ENCODE measurements at places on chromosomes 6 and 20.

DNA sequence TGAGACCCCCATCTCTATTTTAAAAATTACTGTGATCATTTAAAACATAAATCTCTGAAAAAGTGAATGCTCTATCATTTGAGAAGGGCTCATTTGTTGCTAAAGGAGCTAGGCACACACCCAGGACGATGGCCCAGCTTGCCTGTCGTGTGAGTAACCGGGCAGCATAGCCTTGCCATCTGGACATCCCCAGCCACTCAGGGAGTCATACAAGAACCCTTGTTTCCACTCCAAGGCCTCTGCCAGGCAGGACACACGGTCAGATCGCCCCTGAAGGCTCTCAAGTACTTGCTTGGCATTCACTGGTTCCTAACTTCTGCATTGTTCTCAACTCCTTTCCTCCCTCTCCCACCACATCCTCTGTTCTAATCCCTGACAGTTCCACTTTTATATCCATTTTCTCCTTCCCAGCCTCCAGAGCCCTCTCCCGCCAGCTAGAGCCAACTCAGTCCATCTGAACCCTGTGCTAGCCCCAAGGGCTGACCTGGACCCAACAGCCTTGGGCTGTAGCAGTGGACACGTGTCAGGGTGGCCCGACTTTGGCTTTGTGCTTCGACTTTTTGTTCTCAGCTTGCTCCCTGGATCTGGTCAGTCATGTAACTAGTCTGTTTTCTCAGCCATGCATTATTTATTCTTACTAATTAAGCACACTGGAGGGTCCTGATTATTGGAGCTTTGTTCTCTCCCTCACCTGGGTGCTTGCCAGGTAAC is 15.7 kb upstream of the EZR start:
- no peak for DNase-seq

GRCh38 chr20:17457588-17458190 is 73.5 kb downstream of the BFSP1 start:
- DNase-seq: no peak

DNA sequence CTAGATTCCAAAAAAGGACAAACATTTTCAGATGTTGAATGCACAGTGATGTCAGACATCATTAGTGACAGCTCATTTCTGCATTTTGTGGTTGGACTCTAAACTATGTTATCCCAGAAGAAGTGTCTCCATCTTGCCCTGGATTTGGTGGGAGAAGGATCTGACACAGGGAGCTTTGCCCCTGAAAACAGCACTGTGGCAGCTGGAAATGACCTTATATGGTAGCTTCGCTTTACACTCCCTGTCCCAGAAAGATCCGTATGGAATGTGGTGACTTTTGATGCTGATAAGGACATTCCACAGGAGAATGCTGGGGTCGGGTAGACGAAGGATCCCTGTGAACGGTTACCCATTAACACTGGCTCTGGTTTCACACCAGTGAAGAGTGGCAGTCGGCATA is 87.2 kb upstream of the EDN1 start:
- no peak for DNase-seq

GRCh38 chr20:44756011-44756688 is 10.5 kb downstream of the KCNK15 start:
- DNase-seq: no peak

DNA sequence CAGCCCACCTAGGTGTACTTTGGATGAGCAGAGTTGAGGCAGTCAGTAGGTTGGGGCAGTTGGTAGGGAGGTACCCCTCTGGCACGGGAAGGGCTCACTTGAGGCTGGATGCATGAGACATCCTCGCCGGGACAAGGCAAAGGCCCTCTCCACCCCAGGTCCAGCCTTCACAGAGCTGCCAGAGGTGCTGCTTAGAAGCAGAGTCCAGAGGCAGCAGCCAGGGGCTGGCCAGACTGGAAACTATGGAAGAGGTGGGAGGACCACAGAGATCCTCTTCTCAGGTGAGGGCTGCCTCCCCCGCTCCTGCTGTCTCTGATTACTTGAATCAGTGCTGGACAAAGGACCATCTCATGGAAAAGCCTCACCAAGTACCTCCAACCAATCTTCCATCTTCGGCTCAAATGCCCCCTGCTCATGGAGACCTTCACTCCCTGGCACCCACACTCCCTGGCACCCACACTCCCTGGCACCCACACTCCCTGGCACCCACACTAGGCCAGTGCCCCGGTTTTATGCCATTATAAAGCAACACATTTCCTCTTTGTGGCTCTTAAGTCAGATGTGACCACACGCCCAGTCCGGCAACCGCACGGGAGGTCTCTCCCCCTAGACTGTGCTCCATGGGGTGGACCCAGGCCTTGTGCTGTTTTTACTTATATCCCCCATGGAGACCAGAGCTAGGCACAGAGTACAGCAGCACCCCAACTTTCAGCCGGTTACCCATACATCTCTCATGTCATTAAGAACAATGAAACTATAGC is 100.1 kb downstream of the YTHDF1 start:
- DNase-seq: no peak

DNA sequence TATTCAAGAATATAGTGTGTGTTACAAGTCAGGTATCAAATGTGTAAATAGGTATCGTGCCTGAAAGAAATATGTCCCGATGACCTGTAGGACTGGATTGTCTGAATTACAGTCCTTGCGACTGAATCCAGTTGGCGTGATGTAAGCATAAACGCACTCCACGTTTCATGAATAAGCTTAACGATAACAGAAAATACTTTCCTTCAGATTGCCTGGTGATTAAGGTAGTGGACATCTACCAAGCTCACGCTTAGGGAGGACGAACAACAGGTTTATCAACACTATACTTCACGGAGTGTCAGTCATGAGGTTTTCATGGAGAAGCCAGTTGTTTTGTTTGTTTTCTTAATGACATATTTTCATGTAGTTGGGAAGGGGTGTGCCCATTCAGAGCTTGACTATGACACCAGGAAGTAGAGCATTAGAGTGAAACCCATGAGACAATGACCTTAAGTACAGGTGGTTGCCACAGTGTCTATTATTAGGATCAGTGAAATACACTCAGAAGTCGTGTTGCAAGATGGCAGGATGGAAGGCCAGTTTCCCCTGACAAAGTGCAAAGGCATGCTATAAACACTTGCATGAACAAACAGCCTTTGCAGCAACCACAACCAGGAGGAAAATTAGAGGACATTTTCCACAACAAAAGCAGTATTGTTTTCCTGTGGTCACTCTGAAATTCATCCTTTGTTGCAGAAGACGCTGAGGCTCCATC is 305.8 kb upstream of the PRDM1 start:
- DNase-seq: no peak

DNA sequence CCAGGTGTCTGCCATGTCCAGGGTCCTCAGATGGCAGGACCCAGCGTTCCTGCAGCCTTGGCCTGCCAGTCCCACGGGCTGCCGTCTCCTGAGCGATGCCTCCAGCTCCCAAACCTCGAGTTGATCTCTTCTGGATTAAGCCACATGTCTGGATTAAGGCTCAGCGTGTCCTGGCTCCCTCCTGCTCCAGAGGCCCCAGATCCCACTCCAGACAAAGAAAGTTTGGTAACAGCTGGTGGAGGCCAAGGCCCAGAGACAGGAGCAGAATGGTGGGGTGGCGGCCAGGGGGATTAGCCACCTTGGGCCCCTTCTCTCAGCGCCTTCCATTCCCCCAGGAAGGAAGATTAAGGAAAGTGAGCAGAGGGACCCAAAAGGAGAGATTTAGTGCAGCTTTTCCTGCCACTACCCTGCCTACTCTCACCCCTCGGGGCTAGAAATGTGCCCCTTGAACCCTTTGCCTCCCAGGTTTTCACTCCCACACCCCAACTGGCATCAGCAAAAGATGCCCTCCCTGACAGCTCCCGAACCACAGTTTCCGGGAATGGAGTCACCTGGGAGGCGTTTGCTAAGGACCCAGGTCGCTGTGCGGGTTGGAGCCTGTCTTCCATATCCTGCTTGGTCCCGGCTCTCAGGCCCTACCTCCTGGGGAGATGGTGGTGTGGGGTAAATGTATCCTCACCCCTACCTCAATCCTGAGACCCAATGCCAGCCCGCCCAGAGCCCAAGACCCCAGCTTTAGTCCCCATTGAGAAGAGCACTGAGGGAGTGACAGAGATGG is 6.9 kb downstream of the SPDEF start:
- no peak for DNase-seq

GRCh38 chr20:43751167-43752050 is 24.6 kb upstream of the GTSF1L start:
- no peak for DNase-seq

- DNase-seq: no peak
Observed at GRCh38 chr6:131062241-131063027, 611 bp downstream of the EPB41L2 start.

GRCh38 chr6:16844183-16844582 is 82.9 kb upstream of the ATXN1 start:
- DNase-seq: no peak

GRCh38 chr6:13013681-13014503 is 297.3 kb downstream of the PHACTR1 start:
- DNase-seq: no peak

- DNase-seq: no peak
Observed at GRCh38 chr6:109579361-109579760, 96.3 kb upstream of the ZBTB24 start.

DNA sequence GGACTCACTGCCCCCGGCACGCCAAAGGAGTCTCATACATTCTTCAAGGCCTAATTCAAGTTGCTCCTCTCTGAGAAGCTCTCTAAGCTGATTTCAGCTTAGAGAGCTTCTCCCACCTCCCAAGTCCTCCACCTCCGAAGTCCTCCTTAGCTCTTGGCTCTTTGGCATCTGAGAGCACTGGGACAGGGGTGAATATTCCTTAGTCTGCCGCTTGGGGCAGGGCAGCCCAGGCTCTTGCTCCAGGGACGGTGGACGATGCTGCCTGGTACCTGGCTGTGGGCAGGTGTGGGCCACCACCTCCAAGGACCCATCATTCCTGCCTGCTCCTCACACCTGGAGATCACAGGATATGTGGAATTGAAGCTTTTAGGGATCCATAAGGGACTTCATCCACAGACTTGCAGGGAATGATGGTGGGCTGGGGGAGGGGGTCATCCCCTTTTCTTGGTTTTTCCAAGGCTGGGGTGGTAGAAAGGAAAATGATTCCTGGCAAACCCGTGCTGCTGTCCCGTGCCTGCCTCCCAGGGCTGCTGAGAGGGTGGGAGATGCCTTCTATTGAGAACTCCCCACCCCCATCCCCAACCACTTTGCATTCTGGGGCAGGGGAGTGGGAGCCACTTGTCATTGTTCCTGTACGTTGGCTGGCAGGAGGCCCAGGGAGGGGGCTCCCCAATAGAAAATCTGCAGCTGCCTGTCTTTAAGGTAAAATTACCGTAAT is 57.4 kb downstream of the ARHGAP40 start:
- peak; percentile 10 for DNase-seq

GRCh38 chr6:42378125-42378524 is 73.6 kb downstream of the TRERF1 start:
- no peak for DNase-seq

- DNase-seq: no peak
Observed at GRCh38 chr6:23696992-23697391, 429.0 kb upstream of the NRSN1 start.

GRCh38 chr6:160106701-160107100 is 14.9 kb upstream of the SLC22A1 start:
- DNase-seq: no peak

DNA sequence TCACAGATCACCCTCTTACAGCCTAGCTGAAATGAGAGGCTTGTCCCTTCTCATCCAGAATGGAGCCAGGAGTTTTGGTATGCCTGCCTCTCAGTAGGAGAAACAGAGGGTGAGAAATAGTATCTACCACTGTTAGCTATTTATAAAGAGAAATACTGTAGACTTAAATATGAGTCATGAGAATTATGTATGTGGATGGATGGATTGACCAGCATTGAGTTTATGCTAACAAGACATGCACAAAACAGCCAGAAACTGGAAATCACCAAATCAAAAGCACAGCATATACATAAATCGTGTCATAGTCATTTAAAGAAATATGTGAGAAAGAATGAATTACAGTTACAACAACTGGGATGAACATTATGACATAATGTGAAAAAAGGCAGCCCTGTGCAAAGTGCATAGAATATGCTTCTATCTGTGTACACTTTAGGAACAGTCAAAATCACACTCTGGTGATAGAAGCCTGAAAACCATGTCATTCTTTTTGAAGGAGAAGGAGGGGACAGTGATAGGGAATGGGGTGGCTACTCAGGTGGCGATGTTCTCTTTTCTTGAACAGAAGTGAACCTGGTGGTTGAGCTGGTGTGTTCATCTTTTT is 79.8 kb upstream of the KIF25 start:
- no peak for DNase-seq

DNA sequence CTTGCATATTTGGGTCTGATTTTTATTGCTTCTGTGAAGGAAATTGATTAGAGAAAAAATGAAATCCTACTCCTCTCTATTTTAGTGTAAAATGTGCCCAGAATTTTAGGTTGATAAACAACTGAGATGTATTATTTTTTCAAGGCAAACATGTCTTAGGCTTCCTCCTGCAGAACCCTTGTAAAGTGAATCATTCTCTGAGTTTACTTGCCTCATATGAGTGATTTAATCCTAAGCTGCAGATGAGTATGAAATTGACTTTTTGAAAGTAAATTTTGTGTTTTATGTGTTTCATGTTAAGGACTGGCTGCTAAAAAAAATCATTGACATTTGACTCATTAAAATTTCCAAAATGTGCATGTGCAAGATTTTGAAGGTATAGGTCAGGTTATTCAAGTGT is 138.5 kb upstream of the PHACTR1 start:
- no peak for DNase-seq

GRCh38 chr20:32686530-32687179 is 12.9 kb upstream of the C20orf203 start:
- DNase-seq: no peak

GRCh38 chr6:16743664-16744210 is 17.5 kb downstream of the ATXN1 start:
- no peak for DNase-seq

GRCh38 chr6:124147621-124148020 is 344.0 kb downstream of the NKAIN2 start:
- DNase-seq: no peak

DNA sequence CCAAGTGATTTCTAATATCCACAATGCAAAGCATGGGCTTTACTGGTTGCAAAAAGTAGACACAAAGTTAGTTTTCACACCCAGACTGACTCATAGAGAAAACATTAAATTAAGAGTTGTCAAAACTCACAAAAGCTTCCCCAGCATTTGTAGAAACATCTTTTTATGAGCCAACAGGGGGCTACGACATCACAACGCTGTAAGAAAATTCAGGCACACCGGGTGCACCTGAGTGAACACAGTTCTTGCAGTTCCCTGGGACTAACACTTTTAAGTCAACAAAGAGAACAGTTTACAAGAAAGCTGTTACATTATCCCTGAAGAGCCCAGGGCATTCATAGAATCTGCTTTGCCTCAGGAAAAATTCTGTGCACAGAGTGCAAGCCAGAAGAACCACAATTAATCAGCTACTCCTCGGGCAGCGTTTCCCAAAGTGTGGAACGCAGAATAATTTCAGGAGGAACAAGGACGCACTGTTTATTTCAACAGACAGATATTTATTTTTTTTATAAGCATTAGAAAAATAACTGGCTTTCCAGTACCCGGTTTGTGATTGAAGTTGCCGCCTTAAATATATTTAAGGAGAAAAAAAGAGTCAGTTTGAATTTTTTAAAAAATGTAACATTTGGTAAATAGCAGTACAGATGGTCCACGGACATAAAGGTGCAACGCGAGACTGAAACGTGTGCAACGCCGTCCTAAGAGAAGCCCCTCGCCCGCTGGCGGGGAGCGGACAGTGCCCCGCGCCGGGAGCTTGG is 1.2 kb downstream of the NCOA5 start:
- no peak for DNase-seq

- no peak for DNase-seq
Observed at GRCh38 chr6:36289281-36289878, 19.5 kb downstream of the PNPLA1 start.
